ENCODE measurements at places on chromosomes 3 and 15. TPM values are rescaled to one million over a fixed set of nuclear protein-coding genes. Genes with fewer than 3 reads are reported as not detected.

DNA sequence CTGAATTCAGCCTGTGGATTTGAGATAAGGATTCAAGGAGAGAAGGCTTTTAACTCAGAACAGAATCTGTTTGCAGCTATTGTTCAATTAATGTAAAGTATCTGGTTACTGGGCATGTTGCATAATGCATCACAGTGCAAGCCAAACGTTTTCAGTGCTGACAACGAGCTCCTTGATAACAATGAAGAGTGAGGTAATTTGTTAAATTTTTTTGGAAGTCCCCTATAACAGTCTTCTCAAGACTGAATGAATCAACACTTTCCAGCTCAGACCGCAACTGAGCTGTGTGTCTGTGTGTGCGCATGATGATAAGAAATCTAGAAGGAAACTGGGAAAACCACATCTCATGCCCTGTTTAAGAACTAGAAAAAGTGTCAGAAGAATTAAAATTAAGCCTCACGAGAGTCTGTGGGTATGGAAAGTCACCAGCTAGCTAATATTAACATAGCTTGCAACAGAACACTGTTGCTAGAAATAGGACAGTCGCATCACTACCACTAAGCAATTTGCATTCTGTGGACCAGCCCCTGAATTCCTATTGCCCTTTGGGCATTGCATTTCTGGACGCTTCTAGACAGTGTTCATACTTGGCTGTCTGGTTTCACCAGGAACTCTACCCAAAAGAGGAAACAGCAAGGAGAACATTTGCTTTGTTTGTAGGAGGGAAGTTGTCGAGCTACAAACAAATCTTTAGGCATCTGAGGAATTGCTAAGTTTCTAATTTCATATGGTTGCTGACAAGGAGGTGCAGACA is 43.7 kb upstream of the ATP2C1 start:
- H3K27ac ChIP-seq, result peak overlapping the region; percentile 97
- peaks cover 2% of the 10 kb centered on the region for H3K36me3 ChIP-seq
- H3K4me1 ChIP-seq, result peaks cover 43% of the 10 kb centered on the region

Gene SIDT1
- polyA plus RNA-seq, result 0.12 TPM

Gene ACP3
- 1.0 TPM for polyA plus RNA-seq

Gene AHSG
- polyA plus RNA-seq, result 0.59 TPM

Gene ENTPD3
- 20.5 TPM for polyA plus RNA-seq
